ENCODE measurements at places on chromosomes 2 and 18. TPM values are rescaled to one million over a fixed set of nuclear protein-coding genes. Genes with fewer than 3 reads are reported as not detected.

Gene RTP5
- not detected for total RNA-seq

Gene TUBA3E
- total RNA-seq = not detected

Gene DQX1
- total RNA-seq = 5.6 TPM

Gene SERPINB13
- 281 TPM for total RNA-seq

Gene ZNF2
- 1.6 TPM for total RNA-seq

Gene GPR35
- total RNA-seq = 0.24 TPM

Gene CXXC1
- 31.4 TPM for total RNA-seq

Gene CDH19
- total RNA-seq = 0.24 TPM

Gene ITPRIPL1
- 1.8 TPM for total RNA-seq

Gene C2orf68
- total RNA-seq = 23.7 TPM

Gene FEV
- total RNA-seq = not detected

Gene DLX2
- not detected for total RNA-seq

Gene KIAA2012
- not detected for total RNA-seq

Gene DAPL1
- total RNA-seq = 179 TPM

Gene FAM161A
- total RNA-seq = 1.3 TPM

Gene LRRC30
- total RNA-seq = not detected

Gene GRB14
- total RNA-seq = 0.36 TPM

Gene COPS7B
- total RNA-seq = 16.8 TPM

Gene COA5
- 11.9 TPM for total RNA-seq

Gene UGT1A5
- 0.68 TPM for total RNA-seq

Gene CFC1
- not detected for total RNA-seq

Gene UGT1A8
- 0.16 TPM for total RNA-seq

Gene HOXD4
- 0.36 TPM for total RNA-seq

Gene C2orf78
- not detected for total RNA-seq

Gene NGEF
- 6.1 TPM for total RNA-seq

Gene AKAIN1
- total RNA-seq = not detected

Gene SATB2
- total RNA-seq = 1.1 TPM

Gene STAM2
- total RNA-seq = 20.5 TPM
